Stimulated activated CD4-positive, alpha-beta T cell treated with anti-CD3 and anti-CD28 coated beads, Interleukin-12 subunit alpha, Interleukin-12 subunit beta, amount 100 ng/mL, for 4 hours (primary cell): ENCODE measurements at places on chromosomes 2 and 18.

GRCh38 chr2:176656776-176657140, 387.5 kb downstream of the MTX2 start:
- DNase-seq = no peak

DNA sequence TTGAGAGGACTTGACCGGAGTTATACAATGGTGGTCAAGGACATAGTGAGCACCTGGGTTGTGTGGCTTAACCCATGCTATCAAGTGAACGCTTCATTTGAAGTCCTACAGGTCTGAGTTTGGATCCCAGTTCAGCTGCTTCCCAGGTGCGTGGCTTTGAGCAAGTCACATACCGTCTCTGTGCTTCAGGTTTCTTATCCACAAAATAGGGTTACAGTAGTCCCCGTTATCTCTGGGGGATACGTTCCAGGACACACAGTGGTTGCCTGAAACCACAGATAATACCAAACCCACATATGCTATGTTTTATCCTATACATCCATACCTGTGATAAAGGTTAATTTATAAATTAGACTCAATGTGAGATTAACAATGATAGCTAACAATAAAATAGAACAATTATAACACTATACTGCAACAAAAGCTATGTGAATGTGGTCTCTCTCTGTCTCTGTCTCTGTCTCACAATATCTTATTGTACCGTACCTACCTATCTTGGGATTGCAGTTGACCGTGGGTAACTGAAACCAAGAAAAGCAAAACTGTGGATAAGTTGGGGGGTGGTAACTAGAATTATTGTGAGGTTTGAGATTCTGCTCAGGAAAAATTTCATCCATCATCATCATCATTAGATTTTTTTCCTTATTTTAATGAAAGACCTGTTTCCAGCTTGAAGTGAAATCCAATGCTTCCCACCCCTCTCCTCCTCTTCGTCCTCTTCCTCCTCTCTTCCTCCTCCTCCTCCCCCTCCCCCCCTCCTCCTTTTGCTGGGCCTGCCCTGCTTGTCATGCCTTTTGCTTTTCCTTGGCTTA, 22.7 kb downstream of the LBH start:
- no peak for DNase-seq

GRCh38 chr18:12306752-12307700, 1.0 kb upstream of the TUBB6 start:
- no peak for DNase-seq

GRCh38 chr2:74498500-74499266, 720 bp downstream of the LBX2 start:
- DNase-seq = no peak

DNA sequence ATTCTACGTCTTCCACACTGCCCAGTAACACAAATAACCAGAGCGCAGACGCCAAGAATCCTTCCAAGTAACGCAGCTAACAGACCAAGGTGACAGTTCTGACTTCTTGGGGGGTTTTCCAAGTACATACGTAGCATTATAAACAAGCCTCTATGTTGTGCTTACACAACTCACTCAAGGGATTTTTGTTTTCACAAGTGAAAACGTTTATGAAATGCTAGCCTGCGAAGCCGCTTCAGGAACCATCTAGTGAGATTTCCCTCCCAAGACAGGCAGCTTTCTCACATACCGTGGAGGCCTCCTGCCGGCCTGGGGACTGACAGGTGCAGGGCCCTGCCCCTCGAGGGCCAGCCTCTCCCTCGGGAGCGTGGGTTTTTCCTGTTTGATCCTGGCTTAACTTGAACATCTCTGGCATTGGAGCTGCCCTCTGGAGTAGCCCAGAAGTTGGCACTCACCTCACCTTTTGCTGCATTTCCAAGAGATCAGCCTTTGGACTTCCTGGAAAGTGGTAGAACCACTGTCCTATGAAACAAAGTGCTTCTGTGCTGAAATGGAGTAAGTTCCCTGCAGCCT, 151.1 kb downstream of the MBP start:
- no peak for DNase-seq
